Stimulated activated naive CD4-positive, alpha-beta T cell (primary cell): ENCODE measurements at places on chromosomes 5 and 9.

- DNase-seq: peak; percentile 80
Measured at GRCh38 chr5:150846654-150847333, 473 bp downstream of the IRGM start.

- DNase-seq: no peak
Measured at GRCh38 chr9:21402386-21403251, 6.3 kb upstream of the IFNA8 start.

DNA sequence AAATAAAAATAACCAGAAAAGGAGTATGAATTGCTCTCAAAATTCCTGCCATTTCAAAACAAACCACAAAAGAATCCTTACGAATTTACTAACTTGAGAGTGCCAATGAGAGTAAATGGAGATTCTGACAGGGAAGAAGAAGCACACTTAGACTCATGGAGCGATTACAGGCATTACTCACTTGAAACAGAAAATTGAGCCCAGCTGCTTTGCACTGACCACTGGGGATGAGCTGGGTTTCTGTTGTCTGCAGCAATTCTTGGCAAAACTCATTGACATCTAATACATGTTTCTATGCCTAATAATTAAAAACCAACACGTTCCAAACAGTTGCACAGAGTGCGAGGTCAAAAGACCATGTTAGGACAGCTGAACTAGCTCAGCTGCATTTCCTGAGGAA is 731.6 kb downstream of the DNAH5 start:
- no peak for DNase-seq

DNA sequence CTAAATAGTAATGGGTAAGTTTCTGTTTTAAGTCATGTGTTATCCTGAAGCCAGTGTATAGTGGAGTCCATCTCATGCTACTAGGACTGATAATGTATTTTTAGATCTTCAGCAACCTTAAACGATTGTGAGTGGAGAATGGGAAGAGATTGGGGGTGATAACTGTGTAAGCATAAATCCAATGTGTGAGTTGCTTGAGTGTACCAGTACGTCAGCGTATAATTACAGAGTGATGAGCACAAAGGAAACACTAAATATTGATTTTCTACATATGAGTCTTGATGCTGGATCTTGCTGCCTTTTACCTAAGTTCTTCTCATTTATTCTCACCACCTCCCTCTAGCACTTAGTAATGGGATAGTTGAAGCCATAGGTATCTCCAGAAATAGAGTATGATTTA is 16.3 kb upstream of the IZUMO3 start:
- DNase-seq: no peak

- DNase-seq: no peak
Measured at GRCh38 chr9:136890661-136891060, 4.3 kb downstream of the TRAF2 start.

GRCh38 chr5:23314827-23315226 is 192.6 kb upstream of the PRDM9 start:
- DNase-seq: no peak

GRCh38 chr5:135891268-135891667 is 4.4 kb downstream of the IL9 start:
- no peak for DNase-seq

- DNase-seq: no peak
Measured at GRCh38 chr9:112647596-112647995, 70.3 kb downstream of the INIP start.
